SIG-M5 (cell line): ENCODE measurements at places on chromosomes 16 and 17.
A peak's percentile ranks its signal among the peaks of the same experiment; 100 is the strongest.

GRCh38 chr17:50708050-50709000 lies 611 bp upstream of the ANKRD40 start:
- no peak for DNase-seq

DNA sequence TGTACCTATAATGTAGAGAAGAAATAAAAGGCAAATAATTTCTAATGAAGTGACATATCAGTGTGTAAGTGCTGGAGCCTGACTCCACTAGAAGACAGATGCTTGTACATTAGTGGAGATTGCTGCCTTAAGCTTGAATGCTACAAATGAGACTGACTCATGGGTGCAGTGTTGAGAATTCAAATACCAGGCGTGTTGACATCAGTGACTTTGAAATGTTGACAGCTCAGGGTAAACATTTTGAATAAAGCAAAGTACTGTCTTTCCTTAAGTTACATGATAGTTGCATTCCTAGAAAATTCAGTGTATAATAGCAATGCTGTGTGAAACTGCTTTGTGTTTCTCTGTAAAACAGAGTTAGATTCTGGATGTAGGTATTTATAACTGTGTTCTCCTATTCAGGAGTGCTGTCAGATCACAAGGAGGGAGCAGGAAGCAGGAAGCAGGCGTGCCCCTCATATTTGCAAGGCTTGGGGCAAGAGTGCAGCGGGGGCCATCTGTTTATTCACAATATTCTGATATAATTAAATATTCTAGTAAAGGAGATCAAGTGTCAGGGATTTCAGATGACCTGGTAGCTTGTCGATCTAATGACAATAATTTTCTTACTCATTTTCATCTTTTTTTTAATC lies 119.0 kb downstream of the SPECC1 start:
- no peak for DNase-seq

- no peak for DNase-seq
These were observed 46.1 kb downstream of the IRX3 start for GRCh38 chr16:54240271-54241129.

DNA sequence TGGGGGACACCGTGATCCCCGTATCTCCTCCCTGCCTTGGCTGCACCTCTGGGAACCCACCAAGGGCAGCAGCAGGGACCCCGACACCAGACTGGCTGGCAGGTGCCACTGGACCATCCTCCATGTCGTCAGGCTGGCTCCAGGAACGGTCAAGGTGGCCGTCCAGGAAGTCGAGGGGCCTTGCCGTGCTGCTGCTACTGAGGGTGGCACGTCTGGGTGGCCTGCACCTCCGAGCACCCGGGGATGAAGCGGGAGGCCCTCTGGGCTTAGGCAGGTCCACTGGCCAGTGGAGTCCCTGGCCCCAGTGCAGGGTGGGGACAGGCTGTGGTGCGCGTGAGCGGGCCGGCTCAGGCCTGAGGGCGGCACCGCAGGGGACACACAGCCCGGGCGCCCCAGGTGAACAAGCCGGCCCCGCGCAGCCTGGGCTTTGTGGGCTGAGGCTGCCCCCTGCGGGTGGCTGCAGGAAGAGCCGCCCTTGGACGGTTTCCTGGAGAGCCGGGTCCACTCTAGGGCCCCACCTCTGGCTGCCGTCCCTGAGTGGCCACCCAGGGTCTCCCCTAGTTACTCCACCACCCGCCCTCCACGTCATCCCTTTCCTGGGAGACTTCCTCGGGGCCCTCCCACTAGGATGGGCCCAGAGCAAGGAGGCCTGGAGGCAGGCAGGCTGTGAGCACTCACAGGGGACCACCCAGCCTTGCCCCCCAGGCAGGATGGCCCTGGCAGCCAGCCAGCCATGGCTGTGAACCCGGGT lies 42.8 kb upstream of the ZC3H18 start:
- DNase-seq: no peak

GRCh38 chr16:1342526-1343427 lies 8.9 kb downstream of the TSR3 start:
- peak; percentile 88 for DNase-seq

- no peak for DNase-seq
These were observed 20.4 kb upstream of the MPHOSPH6 start for GRCh38 chr16:82190386-82190785.
